ENCODE measurements at places on chromosomes 11 and 22.

DNA sequence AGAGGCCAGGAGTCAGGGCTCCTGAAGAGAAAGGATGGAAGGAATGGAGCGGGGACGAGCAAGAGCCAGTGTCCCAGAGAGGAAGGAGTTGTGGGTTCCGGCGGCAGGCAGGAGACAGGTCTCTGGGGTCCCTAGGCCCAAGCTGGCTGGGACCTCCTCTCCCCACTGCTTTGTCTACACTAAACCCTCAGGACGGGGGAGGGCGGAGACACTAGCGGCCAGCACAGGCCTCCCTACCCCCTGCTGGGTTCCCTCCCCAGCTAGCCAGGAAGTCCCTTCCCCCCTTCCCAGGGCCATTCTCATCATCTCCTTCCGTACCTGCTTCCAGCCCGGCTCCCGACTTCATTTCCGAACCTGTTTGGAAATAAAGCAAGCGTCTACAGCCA lies 79.5 kb downstream of the ST3GAL4 start:
- DNase-seq = no peak

- DNase-seq = no peak
These were observed 10.8 kb downstream of the CEP295 start for GRCh38 chr11:93672280-93672679.

DNA sequence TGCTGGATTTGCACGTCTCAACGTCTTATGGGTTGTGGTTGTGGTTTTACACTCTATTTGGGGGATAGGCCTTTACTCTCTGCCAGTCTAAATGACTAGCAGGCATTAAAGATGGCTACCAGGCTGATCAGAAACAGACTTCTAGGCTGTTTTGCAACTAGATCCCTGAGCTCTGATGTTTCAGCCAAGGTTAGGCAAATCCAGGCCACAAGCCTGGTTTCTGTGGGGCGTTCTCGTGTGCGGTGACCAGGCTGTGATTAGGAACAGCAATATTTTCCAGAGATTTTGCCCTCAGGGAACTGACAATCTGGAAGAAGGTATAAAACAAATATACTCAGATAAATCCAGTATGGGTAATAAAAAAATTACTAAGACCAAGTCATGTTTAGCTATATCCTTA lies 502.4 kb downstream of the INSC start:
- no peak for DNase-seq

- no peak for DNase-seq
These were observed 299.3 kb downstream of the NXPE2 start for GRCh38 chr11:114977651-114978050.

- no peak for DNase-seq
These were observed 35.3 kb downstream of the CARD18 start for GRCh38 chr11:105104292-105104691.

- DNase-seq = no peak
These were observed 5.6 kb downstream of the RCE1 start for GRCh38 chr11:66848671-66849500.

GRCh38 chr11:46188017-46188416 lies 66.8 kb upstream of the PHF21A start:
- no peak for DNase-seq

DNA sequence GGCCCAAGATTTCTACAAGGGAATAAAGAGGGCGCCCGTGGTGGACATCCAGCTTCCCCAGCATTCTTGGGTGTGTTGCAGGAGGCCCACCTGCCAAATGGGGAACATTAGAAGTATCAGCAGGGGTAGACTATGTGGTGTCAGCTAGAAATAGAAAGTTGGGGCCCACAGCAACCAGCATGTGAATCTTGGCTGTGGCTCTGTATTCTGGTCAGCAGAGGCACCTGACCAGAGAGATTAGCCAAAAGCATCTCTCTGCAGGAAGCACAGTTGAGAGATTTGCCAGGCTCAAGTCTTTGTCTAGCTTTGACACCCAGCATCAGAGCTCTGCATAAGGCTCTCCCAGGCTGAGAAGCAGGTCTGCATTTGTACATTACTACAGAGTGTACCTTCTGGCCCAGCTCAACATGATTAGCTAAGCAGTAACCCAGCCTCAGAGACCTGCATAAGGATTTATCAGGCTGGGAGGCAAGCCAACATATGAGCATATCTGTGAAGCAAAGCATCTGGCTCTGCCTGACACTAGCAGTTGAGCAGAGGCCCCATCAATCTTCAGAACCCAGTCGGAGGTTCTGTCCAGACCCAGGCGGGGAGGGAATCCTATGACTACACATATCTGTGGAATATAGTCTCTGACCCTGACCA lies 79.9 kb downstream of the MS4A13 start:
- DNase-seq = no peak

GRCh38 chr11:105074166-105074530 lies 29.0 kb upstream of the CARD16 start:
- DNase-seq = no peak

DNA sequence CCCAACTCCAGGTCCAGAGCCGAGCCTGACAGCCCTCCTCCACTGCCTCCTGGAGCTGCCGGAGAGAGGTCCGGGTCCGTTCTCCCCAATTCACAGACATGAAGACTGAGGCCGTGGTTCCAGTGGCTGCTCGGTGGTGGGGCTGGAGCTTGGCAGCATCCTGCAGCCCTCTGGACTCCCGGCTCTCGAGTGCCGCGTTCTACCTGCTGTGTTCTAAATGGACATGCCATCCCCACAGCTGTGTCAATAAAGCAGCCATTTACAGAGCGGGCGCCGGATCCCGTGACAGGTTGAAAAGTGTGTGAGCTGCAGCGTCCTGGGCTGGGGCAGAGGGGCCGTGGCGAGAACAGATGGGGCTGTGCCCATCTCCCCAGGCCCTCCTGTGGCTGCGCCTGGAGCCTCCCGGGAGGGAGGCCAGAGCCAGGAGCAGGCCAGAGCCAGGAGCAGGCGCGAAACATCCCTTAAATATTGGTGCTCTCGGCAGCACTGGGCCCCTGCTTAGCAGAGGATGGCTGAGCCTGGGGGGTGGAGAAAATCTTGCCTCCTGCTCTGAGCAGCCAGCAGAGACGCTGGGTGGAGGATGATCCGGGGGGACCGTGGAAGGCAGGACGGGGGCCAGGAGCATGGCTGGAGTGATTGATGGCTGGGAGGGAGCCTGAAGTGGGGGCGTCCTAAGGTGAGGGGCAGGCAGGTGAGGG lies 46.2 kb downstream of the FLRT1 start:
- DNase-seq = no peak

DNA sequence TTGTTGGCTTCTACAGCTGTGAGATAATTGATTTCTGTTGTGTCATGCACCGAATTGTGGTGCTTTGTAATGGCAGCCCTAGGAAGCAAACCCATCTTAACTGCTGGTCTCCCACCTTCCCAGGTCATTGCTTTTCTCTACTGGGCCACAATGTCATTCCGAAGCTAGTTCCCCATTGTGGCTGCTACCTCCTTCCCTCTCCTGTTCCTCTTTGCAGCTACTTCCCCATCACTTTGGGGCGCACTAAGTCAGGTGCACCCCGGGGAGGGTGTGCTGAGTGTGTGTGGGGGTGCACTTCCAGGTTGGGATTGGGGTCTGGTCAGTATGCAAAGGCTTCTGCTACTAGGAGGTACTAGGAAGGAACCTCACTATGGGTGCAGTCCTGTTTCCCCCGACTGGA lies 109.3 kb downstream of the ST3GAL4 start:
- no peak for DNase-seq

GRCh38 chr11:70788248-70789022 lies 390.1 kb downstream of the CTTN start:
- DNase-seq = no peak

- DNase-seq = no peak
These were observed 3.7 kb upstream of the TIRAP start for GRCh38 chr11:126279191-126279590.

GRCh38 chr11:96114178-96115064 lies 190.5 kb upstream of the MTMR2 start:
- DNase-seq = no peak

GRCh38 chr11:73493956-73494598 lies 103.8 kb downstream of the FAM168A start:
- DNase-seq = no peak

DNA sequence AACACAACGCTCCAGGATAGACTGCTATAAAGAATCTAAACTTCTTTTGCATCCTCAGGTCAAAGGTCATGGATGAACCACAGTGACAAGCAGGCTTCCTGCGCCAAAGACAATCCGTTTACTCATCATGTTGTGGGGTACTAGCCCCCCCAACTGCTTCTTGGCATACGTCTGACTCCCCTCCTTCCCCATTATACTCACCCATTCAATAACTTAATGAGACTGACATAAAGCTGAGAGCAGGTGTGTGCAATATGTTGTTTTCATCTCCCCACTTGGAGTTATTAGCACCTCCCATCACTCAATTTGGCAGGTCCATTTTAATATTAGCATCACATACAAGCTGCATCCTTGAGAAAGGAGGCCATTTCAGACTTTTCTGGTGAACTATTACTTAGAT lies 157.1 kb downstream of the CADM1 start:
- no peak for DNase-seq

GRCh38 chr11:15198284-15198683 lies 83.6 kb downstream of the INSC start:
- no peak for DNase-seq

- no peak for DNase-seq
These were observed 92.8 kb upstream of the OR9G4 start for GRCh38 chr11:56841210-56841810.

DNA sequence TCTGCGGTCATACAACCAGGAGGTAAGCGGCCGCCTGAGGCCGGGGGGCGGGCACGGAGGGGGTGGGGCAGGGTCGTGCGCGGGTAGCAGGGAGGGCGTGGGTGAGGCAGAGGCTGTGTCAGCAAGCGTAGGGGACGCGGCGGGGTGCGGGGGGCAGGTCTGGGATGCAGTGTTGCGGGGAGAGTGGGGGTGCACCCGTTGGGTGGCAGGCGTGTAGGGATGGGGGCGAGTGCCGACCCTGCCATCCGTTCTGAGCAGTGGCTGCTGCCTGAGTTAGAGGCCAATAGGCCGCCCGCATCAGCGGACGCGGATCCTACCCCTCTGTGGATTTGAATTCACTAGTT lies 1.4 kb downstream of the RIC8A start:
- no peak for DNase-seq

- DNase-seq = no peak
These were observed 18.1 kb upstream of the MRTFA start for GRCh38 chr22:40654522-40655167.

DNA sequence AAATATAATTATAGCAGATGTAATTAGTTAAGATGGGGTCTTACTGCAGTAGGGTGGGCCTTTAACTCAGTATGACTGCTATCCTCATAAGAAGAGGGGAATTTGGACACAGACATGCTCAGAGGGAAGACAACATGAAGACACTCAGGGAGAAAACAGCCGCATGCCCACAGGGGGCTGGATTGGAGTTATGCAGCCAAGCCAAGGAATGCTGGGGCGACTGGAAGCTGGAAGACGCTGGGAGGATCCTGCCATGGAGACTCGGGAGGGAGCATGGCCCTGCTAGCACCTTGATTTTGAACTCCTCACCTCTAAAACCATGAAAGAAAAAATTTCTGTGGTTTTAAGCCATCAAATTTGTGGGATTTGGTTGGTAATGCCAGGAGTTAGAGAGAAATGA lies 40.9 kb downstream of the PANX1 start:
- DNase-seq = no peak

DNA sequence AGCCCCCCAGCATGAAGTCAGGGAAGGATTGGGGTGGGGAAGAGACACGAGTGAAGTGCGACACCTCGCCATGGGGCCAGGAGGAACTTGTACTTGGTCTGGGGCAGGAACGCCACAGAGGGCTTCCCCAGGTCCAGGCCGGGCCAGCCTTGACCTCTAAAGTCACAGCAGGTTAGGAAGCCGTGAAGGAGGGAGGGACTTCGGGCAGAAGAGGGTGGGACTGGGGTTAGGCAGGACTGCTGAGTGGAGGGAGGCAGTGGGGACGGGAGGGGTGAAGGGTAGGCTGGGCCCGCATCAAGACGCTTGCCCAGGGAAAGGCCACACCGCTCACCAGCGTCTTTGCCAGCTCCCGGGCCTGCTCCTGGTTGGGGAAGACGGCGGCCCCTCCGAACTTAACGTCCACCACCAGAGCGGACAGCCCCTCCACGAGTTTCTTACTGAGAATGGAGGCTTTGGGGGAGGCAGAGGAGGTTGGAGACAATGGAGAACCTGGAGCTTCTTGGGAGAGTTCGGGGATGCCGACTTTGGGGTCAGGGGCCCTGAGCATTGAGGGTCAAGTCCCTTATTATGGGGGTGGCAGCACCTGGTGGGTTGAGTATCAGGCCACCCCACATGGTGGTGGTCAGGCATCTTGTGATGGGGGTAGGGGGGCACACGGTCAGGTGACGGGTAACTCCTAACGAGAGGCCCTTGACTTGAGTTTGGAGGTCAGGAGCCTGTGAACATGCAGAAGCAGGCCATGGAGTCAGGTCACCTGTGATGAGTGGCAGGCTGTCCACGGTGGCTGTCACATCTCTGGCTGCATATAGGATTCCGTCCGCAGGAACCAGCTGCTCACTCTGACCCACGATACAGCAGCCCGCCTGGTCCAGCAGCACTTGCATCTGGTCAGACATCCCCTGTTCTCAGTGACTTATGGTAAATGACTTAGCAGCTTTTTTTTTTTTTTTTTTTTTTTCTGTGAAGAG lies 1.7 kb upstream of the SCO2 start:
- no peak for DNase-seq

- DNase-seq = no peak
These were observed 128.4 kb downstream of the GRIA4 start for GRCh38 chr11:105738251-105738650.

DNA sequence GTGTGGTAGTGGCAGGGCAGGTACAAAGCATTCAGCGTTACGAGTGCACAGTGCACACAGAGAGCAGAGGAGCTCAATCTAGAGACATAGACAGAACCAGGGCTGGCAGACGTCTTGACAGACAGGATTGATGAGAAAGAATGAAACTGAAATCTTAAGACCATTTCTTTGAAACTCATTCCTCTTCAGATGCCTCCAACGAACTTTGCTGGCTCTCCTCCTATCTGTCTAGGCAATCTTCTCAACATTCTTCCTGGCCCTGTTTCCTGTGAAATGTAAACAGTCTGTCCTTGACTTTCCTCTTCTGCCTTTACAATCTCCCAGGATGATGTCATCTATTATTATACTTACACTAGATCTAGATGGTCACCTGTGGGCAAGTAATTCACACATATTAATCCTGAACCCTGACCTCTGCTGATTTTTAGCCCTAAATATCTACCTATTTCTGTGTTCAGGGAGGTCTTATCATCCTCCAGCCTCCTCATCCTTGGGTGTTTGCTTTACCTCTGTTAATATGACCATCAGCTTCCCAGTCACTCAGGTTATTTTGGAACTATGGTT lies 119.5 kb downstream of the ENTHD1 start:
- DNase-seq = peak; percentile 8

Data from CD4-positive, alpha-beta T cell (primary cell).